ENCODE measurements at places on chromosomes 7 and 10. TPM values are rescaled to one million over a fixed set of nuclear protein-coding genes. Genes with fewer than 3 reads are reported as not detected.

The PKD2L1 gene
- total RNA-seq: not detected

The TACR2 gene
- 0.20 TPM for total RNA-seq

The TLL2 gene
- total RNA-seq: 0.13 TPM

The OSBPL3 gene
- 8.0 TPM for total RNA-seq

The SLC26A4 gene
- total RNA-seq: 0.56 TPM

The MOGAT3 gene
- not detected for total RNA-seq

The RGS10 gene
- total RNA-seq: 26.1 TPM

The RPEL1 gene
- not detected for total RNA-seq

The PRSS37 gene
- total RNA-seq: not detected

The CPVL gene
- 0.20 TPM for total RNA-seq

The SPDYE5 gene
- total RNA-seq: not detected

The DNAJB12 gene
- total RNA-seq: 42.7 TPM

The SPDYE1 gene
- total RNA-seq: not detected

The MALRD1 gene
- 0.07 TPM for total RNA-seq

The ZNF727 gene
- total RNA-seq: 0.10 TPM

The SLC26A5 gene
- total RNA-seq: not detected

The SUN3 gene
- not detected for total RNA-seq

The METTL27 gene
- 1.9 TPM for total RNA-seq

The TNKS2 gene
- total RNA-seq: 69.8 TPM

Data from smooth muscle cell of the pulmonary artery (primary cell).